ENCODE measurements at places on chromosomes 13 and 19. TPM values are rescaled to one million over a fixed set of nuclear protein-coding genes. Genes with fewer than 3 reads are reported as not detected.
A peak's percentile ranks its signal among the peaks of the same experiment; 100 is the strongest.

DNA sequence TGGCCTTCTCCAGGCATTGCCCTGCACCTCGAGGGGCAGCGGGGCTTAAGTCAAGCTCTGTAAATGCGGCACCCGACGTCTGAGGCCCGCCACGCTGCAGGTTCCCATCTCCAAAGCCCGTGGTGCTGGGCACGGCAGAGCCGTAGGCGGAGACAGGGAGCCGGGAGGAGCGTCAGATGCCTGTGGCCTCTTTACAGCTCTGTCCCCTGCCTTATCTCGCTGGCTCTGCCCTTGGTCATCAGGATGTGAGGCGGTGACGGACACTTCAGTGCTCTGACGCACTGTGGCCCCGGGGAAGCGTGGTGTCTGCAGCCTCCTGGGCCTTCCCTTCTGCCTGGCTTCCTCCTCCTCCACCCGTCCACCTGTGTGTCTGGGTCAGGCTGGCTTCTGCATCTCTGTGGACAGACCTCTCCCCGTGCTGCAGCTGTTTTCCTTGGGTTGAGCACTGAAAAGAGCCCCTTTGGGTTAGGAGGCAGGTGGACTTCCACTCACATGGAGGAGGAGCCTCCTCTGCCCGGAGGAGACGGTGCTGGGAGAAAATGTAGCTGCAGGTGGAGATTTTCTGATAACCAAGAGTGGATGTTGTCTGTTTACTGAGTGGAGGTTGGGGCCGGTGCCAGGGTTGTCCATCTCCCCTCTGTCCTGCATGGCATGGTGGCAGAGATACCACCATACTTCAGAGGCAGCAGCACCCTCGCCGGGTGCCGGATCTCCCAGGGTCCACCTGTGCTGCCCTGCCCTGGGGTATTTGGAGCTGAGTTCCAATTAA is 14.6 kb downstream of the MCF2L start:
- H3K4me3 ChIP-seq = no peak overlapping the region
- no peak for DNase-seq
- no peak overlapping the region for H3K27ac ChIP-seq

DNA sequence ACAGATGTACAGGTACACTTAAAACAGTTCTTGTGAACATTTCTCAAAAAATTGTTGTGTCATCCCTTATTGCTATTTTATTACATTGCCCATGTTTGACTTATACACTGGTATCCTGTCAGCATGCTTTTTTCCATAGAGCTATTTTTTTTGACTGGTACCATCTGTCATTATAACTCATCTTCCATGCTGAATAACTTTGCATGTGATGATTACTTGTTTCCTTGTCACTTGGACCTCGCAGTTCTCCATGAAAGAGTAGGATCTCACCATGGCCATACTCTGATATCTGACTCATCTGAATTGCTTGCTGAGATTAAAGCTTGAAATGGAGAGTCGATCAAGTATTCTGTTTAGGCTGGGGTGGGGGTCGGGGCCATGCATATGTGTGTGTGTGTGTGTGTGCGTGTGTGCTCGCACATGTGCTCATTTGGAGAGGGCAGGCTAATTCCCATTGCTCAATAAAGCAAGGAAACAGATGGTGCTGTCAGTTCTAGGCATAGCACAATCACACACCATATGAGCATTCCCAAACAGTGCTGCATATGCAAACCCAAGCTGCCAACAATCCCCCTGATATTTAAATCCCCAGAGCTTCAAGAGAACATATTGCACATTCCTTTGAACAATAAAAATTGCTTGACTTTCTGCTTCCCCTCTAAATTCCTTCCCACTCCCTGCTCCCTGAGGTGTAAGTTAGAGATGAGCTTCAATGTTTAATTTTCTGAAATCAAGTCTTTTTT is 62.9 kb downstream of the NHLRC3 start:
- H3K4me3 ChIP-seq = no peak overlapping the region
- no peak overlapping the region for H3K27ac ChIP-seq
- no peaks in the 10 kb centered on the region for H3K36me3 ChIP-seq

GRCh38 chr19:48598996-48599700 is 7.4 kb upstream of the SPACA4 start:
- no peak overlapping the region for H3K27ac ChIP-seq
- no peak overlapping the region for H3K4me3 ChIP-seq
- no peak for DNase-seq
- no peaks in the 10 kb centered on the region for H3K36me3 ChIP-seq
- H3K27me3 ChIP-seq = peaks cover 7% of the 10 kb centered on the region

GRCh38 chr19:12838182-12838885 is at the start of gene MAST1:
Gene MAST1, plus strand, starts transcription at chr19:12838515. Its CDS starts 58 bp downstream, at chr19:12838573.
- H3K27ac ChIP-seq = peak within 1 kb of the TSS; percentile 67
- no peaks in the 10 kb centered on the region for H3K27me3 ChIP-seq
- H3K36me3 ChIP-seq = peaks cover 10% of the 10 kb centered on the region
- peaks cover 45% of the 10 kb centered on the region for H3K4me1 ChIP-seq
- peak within 1 kb of the TSS; percentile 74 for H3K4me3 ChIP-seq

- DNase-seq = no peak
- no peaks in the 10 kb centered on the region for H3K36me3 ChIP-seq
- H3K27me3 ChIP-seq = no peaks in the 10 kb centered on the region
- no peak overlapping the region for H3K27ac ChIP-seq
Measured at GRCh38 chr19:31938675-31939074, 406.7 kb upstream of the ZNF507 start.

- H3K4me1 ChIP-seq = no peaks in the 10 kb centered on the region
- H3K36me3 ChIP-seq = no peaks in the 10 kb centered on the region
- no peak for DNase-seq
- H3K4me3 ChIP-seq = no peak overlapping the region
- no peak overlapping the region for H3K27ac ChIP-seq
Measured at GRCh38 chr13:23740002-23740401, 149.2 kb downstream of the MIPEP start.

THSD1 gene
- total RNA-seq = 0.09 TPM

DNA sequence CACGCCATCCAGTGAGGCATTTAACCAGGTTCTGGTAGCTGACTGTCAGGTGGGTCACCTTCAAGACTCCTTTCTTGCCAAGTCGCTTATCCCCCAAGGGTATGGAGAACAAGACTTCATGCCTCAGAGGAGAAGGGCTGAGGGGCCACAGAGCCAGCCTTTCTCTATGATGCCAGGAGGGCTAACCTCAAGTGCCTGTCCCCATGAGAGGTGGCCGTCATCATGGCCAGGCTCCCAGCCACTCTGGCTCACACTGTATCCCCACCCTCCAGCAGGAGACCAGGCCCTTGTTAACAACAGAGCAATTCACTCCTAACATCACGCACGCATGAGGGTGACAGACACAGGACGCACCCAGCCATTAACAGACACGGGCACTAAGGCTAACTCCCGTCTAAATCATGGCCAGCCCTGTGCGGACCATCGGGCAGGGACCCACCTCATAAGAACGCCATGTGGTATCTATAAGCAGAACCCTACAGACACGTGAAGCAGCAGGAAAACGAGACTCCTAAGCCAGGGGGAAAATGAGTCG is 38.6 kb upstream of the ISYNA1 start:
- no peak for DNase-seq
- H3K27ac ChIP-seq = no peak overlapping the region
- H3K27me3 ChIP-seq = no peaks in the 10 kb centered on the region
- no peak overlapping the region for H3K4me3 ChIP-seq

DNA sequence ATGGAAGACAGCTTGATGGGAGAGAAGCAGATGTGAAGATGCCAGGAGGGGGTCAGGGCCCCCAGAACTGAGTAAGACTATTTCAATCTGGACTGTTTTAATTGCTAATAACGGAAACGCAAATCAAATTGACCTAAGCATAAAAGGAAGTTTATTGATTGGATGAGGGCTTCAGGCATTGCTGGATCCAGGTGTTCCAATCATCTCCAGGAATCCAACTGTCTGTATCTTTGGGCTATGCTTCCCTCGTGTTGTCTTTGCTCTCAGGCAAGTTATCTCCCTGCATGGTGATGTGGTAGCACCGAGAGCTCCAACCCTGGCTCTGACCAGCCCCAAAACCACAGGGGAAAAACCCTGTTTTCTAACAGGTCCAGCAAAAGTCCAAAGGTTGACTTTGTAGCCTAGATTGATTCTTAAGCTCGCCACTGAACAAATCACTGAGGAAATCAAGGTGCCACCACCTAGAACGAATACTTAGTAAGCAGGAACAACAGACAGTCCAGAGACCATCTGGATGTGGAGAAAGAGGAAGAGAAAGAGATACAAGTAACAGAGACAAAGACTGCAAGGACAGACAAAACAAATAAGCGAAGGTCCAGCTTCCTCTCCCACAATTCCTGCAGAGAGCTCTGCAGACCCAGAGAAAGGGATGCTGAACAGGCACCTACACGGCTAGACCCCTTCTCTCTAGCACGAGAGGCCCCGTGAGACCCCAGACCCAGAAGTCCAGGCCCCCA is 1.2 kb upstream of the C19orf81 start:
- no peaks in the 10 kb centered on the region for H3K36me3 ChIP-seq
- H3K27ac ChIP-seq = no peak overlapping the region
- no peak for DNase-seq
- H3K4me3 ChIP-seq = no peak overlapping the region
- H3K4me1 ChIP-seq = peaks cover 25% of the 10 kb centered on the region

DNA sequence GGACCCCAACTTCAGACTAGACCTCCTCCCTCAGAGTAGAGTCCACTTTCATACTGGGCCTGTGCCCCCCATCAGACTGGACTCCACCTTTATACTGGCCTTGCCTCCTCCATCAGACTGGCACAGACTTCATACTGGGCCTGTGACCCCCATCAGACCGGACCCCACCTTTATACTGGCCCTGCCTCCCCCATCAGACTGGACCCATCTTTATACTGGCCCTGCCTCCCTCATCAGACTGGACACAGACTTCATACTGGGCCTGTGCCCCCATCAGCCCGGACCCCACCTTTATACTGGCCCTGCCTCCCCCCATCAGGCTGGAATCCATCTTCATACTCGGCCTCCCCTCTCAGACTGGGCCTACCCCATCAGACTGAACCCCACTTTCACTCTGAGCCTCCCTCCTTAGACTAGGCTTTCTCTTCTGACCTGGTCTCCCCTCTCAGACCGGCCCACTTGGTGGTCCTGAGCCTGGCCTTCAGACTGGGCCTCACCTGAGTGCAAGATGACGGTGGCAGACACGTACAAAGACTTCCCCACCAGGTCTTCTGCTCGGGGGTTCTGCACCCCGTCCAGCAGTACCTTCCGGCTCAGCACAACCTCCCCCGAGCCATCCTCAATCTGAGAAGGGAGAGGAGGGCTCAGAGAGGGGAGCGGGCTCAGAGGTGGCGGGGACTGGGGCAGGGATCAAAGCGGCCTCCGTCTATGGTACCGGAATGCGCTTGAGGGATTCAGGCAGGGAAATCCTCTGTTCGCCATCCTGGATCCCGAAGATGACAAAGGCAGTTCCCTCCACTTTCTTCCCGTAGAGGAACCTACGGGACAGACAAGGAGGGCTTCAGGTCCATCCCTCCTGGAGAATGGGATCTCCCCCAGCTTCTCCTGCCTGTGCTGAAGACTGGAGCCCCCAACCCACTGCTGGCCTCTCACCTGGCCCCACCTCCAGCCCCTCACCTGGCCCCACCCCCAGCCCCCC is 7.5 kb downstream of the C3 start:
- H3K27ac ChIP-seq = no peak overlapping the region
- H3K4me1 ChIP-seq = peaks cover 19% of the 10 kb centered on the region
- H3K36me3 ChIP-seq = no peaks in the 10 kb centered on the region
- peaks cover 26% of the 10 kb centered on the region for H3K27me3 ChIP-seq
- no peak overlapping the region for H3K4me3 ChIP-seq
- no peak for DNase-seq

PRR20C gene
- not detected for total RNA-seq

C19orf67 gene
- 2.1 TPM for total RNA-seq

PSG2 gene
- not detected for total RNA-seq

- no peak overlapping the region for H3K27ac ChIP-seq
- no peak overlapping the region for H3K4me3 ChIP-seq
- peaks cover 16% of the 10 kb centered on the region for H3K4me1 ChIP-seq
- DNase-seq = no peak
- no peaks in the 10 kb centered on the region for H3K27me3 ChIP-seq
Measured at GRCh38 chr19:1901940-1902404, 3.2 kb upstream of the ADAT3 start.

GRCh38 chr19:48950830-48951519 is 3.7 kb upstream of the BAX start:
- peaks cover 46% of the 10 kb centered on the region for H3K4me1 ChIP-seq
- peak overlapping the region; percentile 70 for H3K27ac ChIP-seq
- H3K4me3 ChIP-seq = no peak overlapping the region
- peaks cover 2% of the 10 kb centered on the region for H3K36me3 ChIP-seq
- no peak for DNase-seq

DNA sequence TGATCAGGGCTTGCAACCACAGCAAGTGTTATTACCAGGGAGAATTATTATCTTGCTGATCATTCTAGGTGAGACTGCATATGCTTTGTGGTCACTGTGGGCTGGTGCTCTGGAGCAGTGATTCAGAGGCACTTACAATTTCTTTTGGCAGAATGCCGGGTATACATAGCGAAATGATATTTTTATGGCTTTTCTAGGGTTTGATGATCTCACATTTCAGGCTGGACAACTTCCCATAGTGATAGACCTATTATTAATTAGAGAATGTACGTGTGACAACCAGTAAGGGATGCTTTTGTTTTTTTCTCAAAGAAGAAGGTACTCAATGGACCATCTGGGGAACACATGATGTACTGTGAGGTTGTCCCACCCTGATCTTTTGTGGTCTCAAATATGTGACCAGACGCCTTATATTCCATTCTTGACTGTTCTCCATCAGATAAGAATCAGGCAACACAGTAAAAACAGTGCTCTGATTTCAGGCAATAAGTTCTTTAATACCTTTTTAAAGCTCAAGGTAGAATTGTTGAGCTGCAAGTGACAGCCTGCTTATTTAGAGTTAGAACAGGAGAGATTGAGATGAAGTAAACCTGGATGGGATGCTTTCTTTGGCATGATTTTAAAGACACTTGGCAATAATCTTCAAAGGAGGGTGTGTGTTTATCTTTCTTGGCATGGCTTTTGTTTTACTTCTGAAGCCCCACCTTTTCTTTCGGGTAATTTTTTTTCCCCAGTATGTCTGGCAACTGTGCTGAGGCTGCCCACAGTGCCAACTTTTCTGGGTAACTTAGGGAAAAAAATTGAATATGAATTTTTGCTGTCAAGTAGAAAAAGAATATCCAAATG is 27.4 kb upstream of the SCEL start:
- no peaks in the 10 kb centered on the region for H3K4me1 ChIP-seq
- no peaks in the 10 kb centered on the region for H3K27me3 ChIP-seq
- no peak overlapping the region for H3K4me3 ChIP-seq
- no peak overlapping the region for H3K27ac ChIP-seq
- no peak for DNase-seq

- H3K27ac ChIP-seq = no peak overlapping the region
- peaks cover 8% of the 10 kb centered on the region for H3K27me3 ChIP-seq
- H3K4me1 ChIP-seq = peaks cover 22% of the 10 kb centered on the region
- H3K4me3 ChIP-seq = no peak overlapping the region
- H3K36me3 ChIP-seq = no peaks in the 10 kb centered on the region
- no peak for DNase-seq
Measured at GRCh38 chr13:110476220-110476617, 85.3 kb downstream of the RAB20 start.

TMEM91 gene
- 2.3 TPM for total RNA-seq

GRCh38 chr19:31289381-31289880 is 59.8 kb downstream of the TSHZ3 start:
- H3K36me3 ChIP-seq = no peaks in the 10 kb centered on the region
- H3K4me3 ChIP-seq = no peak overlapping the region
- H3K4me1 ChIP-seq = no peaks in the 10 kb centered on the region
- H3K27me3 ChIP-seq = peaks cover 10% of the 10 kb centered on the region
- DNase-seq = no peak
- no peak overlapping the region for H3K27ac ChIP-seq

Data from K562 (cell line).